ENCODE measurements at places on chromosomes 5 and 9. TPM values are rescaled to one million over a fixed set of nuclear protein-coding genes. Genes with fewer than 3 reads are reported as not detected.

DNA sequence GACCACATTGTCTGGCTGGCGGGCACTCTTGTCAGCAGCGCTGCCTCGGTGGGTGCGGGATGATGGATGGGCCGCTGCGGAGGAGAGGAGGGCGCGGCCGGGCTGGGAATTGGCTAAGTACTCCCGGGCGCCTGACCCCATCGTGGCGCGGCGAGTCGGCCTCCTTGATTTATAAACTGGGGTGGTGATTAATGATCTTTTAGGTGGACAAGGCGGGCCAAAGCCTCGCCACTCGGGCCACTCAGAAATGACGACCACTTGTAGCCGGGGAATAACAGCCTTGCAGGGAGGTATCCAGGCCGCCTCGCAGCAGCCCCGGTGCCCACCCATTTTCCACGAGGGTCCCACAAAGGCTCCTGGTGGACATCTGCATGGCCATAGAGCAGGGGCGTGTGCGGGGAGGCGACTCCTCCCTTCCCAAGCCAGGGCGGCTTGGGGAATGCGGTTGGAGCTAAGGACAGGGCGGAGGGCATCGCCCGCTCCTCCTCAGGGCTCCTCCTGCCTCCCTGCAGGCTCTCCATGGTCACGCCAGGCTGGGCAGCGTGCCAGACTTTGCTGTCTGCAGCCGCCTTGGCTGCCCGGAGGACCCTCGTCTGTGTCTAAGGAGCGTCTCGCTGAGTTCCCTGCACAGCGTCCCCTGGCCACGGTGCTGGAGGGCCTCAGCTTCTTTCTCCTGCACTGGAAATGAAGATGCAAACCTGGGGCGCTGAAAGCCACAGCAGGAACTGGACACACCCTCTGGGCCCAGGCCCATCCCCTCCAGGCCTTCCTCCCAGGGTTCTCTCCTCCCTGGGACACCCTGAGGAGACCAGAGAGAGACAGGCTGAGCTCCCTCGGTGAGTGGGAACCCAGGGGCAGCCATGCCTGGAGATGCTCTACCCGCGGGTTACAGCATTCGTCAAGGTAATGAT lies 287.4 kb upstream of the IRX4 start:
- no peak for DNase-seq

DNA sequence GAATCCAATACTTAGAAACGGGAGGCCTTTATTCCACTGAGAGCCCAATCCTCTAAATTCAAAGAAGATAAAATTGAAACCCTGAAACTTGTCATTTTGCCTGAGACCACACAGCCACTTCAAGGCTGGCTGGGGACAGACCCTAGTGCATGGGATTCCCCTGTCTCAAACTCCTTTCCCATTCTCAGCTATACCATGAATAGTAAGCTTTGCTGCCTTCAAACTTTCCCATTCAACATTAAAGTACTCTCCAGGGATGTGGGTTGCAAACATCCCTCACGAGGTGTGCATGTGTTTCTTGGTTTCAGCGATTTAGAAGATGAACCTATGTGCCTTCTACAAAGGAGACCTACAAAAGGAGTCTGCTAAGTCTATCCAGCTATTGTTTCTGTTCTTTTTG lies 64.6 kb downstream of the GABRB2 start:
- DNase-seq = no peak

- no peak for DNase-seq
Observed at GRCh38 chr5:167898361-167899042, 392.9 kb upstream of the WWC1 start.

GRCh38 chr9:89519366-89519805 lies 21.5 kb upstream of the SEMA4D start:
- no peak for DNase-seq

- no peak for DNase-seq
Observed at GRCh38 chr9:88458716-88459465, 70.6 kb downstream of the SPIN1 start.

DNA sequence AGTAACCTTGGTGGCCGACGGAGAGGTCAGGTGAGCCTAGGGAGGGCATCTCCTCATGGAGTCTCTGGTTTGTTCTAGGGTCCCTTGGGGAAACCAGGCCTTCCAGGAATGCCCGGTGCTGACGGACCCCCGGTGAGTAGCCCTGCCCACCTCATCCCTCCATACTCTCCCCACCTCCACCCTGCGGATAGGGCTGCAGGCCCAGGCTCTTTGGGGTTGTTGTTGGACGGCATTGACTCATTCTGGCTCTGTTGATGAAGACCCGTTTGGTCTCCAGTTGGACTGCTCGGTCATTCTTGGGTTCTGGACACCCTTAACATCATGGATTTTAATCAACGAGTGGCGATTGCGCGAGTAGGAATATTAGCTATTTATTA lies 112.3 kb upstream of the FCN2 start:
- DNase-seq = no peak

DNA sequence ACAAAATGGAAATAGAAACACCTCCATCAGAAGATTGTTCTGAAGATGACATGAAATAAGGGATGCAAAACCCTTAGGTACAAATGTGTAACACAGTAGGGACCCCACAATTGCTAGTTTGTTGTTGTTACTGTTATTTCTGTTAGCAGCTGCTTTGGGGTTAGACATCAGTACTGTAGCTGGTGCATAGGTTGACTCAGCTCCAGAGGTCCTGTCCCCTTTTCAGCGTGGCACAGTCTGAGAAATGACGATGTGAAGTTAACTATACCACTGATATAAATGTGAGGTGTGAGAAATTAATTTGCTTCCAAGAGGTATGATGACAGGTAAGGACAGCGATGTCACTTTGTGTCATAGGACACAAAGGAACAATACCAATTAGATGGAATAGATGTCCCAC lies 384.6 kb upstream of the KLF4 start:
- no peak for DNase-seq

DNA sequence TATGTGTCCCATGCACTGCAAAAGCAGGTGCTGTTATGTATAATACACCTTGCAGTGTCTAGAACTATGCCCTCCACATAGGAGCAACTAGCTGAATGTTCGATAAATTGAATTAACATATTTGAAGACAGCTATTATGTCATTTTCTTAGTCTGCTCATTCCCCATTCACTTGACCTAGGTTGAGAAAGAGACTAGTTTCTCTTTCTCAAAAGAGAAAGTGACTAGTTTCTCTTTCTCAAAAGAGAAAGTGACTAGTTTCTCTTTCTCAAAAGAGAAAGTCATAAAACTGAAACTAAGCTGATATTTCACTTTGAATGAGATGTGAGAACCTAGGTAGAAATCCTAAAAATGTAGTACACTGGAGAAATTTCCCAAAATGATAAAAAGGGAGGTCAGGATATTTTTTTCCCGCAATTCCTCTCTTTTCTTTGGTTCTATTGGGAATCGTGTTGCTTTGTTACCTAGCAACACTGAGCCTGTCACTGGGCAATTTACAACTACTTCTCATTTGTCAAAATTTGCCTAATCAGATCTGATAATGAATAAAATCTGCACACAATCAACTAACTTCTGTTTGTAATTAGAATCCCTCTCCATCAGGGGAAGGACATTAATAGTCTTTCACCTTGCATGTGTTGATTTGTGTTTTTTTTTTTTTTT lies 132.0 kb upstream of the GRIA1 start:
- no peak for DNase-seq

DNA sequence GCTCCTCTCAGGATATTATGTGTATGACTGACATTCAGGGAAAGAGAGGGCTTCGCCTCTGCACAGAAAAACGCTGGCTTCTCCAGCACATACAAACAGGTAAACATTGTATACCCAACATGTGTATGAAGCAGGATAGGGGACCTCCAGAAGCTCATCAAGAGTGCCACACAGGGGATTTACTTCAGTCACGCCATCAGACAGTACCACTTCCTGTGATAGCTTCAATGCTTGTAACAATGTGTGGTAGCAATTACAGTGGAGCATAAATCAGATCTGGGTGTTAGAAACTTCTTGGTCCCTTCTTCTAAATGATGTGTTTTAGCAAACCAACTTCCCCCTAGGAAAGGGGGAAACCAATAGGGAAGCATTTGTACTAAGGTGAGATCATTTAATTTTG lies 160.8 kb downstream of the TSSK1B start:
- DNase-seq = no peak

The HRCT1 gene
- total RNA-seq = 0.47 TPM

The OLFM1 gene
- 0.58 TPM for total RNA-seq
